Stromal cell of bone marrow (primary cell): ENCODE measurements at places on chromosomes 12 and 14.

DNA sequence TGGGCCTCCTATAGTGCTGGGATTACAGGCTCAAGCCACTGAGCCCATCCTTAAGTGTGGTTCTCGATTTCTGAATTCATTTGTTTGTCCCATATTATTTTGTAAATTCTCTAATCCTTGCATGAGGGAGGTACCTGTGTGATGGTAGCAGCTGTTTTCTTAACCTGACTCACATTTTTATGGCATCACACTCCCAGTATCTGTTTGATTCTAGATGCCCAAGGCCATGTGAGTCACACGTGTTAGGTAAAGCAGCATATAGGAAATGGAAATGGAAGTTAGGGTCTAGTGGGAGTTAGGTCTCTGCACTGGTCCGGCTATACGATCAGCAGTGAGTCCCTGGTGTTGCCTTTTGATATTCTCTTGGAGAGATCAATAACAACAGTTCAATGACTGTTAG is 198.1 kb downstream of the ERC1 start:
- no peak for DNase-seq

- no peak for DNase-seq
Measured at GRCh38 chr12:105944628-105945027, 194.1 kb downstream of the NUAK1 start.

- no peak for DNase-seq
Measured at GRCh38 chr12:7346551-7347225, 42.8 kb downstream of the ACSM4 start.

DNA sequence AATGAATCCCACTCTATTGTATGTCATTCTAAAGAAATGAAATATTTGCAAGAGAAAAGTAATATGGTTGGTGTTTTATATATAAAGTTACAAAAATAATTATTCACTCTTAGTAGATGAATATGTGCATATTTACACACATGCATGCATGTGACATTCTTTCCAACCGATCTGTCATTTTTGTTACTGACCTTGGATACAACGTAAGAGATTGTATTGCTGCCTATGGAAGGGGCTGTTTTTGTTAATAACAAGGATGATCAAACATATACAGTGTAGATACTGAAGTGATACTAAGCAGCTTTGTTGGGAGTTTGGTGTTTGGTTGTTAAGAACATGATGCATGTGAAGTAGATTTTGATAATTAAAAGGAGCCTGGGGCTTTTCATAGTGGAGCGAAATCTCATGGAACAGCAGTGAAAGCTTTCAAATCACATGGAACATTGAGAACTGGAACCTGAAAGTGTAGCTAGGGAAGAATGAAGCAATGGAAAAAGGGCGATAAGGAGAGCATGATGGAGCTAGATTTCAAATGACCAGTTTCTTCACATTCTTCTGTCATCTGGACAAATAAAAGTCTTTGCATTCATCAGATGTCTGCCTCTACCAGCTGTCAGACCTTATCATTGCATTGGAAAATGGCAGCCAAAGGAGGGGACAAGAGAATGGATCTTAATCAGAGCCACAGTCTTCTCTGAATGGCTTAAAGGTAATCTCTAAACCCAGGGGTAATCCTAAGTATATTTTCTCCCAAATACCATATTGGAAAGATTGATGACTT is 10.0 kb downstream of the BORCS5 start:
- DNase-seq, result no peak

- no peak for DNase-seq
Measured at GRCh38 chr14:53376064-53376463, 222.9 kb upstream of the DDHD1 start.

DNA sequence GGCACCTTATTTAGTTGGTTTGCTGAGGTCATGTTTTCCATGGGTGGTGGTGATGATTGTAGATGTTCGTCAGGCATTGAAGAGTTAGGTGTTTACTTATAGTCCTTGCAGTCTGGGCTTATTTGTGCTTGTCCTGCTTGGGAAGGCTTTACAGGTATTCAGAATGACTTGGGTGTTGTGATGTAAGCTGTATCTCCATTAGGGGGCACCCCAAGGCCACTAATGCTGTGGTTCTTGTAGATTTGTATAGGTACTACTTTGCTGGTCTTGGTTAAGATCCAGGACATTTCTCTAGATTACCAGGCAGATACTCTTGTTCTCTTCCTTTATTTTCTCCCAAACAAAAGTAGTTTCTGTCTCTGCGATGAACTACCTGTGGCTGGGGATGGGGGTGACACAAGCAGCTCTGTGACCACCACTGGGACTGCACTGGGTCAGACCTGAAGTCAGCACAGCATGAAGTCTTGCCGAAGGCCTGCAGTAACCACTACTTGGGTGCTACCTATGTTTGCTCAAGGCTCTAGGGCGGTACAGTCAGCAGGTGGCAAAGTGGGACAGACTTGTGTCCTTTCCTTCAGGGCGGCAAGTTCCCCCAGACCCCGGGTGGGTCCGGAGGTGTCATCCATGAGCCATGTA is 35.8 kb upstream of the FBXO33 start:
- no peak for DNase-seq

DNA sequence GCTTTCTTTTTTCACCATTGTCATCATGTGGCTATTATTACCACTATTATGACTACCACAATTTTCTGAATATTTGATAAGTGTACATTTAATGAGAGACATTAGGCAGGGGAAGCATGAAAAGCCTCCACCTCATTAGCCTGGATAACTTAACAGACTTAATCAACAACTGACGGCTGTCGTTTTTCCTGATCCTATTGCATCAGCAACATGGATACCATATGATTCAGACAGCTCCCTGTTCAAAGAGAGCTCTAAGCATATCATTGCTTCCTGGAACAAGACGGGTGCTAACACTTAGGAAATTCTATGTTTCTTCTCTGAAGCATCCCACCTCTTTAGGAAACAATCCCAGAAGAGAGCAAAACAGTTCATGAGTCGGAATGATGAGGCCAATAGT is 765.2 kb downstream of the NOVA1 start:
- DNase-seq, result no peak

GRCh38 chr14:95047754-95048153 is 109.6 kb downstream of the DICER1 start:
- DNase-seq, result no peak

- no peak for DNase-seq
Measured at GRCh38 chr12:42162193-42162592, 17.5 kb upstream of the GXYLT1 start.

GRCh38 chr12:95701275-95701674 is 89.3 kb downstream of the NTN4 start:
- no peak for DNase-seq

- DNase-seq, result peak; percentile 53
Measured at GRCh38 chr14:94341656-94342333, 18.7 kb upstream of the SERPINA6 start.

GRCh38 chr14:74634964-74635363 is 22.9 kb upstream of the LTBP2 start:
- no peak for DNase-seq

- DNase-seq, result no peak
Measured at GRCh38 chr12:39368096-39368495, 74.8 kb downstream of the KIF21A start.

- DNase-seq, result no peak
Measured at GRCh38 chr14:59085207-59085739, 103.2 kb upstream of the DAAM1 start.

GRCh38 chr12:44077294-44077693 is 241.4 kb downstream of the TMEM117 start:
- no peak for DNase-seq

GRCh38 chr12:48750215-48750614 is 33.7 kb upstream of the CCNT1 start:
- no peak for DNase-seq

- peak; percentile 98 for DNase-seq
Measured at GRCh38 chr12:65656891-65657351, 167.4 kb upstream of the HMGA2 start.

GRCh38 chr12:130796985-130797686 is 41.9 kb downstream of the STX2 start:
- no peak for DNase-seq

GRCh38 chr14:100677554-100678468 is 48.9 kb upstream of the DLK1 start:
- DNase-seq, result no peak

DNA sequence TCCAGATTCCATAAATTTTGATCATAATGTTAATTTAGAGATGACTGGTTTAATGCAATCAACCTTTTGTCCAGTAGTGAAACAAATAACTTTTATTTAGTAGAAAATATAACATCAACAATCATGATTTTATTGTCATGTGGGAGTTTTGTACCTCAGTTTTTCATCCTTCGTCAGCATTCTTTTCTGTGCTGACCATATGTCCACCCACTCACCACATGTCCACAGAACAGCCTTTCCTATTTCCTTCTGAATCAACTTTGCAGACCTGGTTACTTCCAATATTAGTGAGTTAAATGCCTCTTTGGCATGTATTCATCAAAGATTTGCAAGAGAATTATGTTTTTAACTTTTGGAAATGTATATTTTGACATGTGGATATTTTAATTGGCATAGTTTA is 36.8 kb upstream of the CNTN1 start:
- DNase-seq, result no peak

GRCh38 chr14:65302571-65303189 is 109.8 kb upstream of the FUT8 start:
- DNase-seq, result no peak

DNA sequence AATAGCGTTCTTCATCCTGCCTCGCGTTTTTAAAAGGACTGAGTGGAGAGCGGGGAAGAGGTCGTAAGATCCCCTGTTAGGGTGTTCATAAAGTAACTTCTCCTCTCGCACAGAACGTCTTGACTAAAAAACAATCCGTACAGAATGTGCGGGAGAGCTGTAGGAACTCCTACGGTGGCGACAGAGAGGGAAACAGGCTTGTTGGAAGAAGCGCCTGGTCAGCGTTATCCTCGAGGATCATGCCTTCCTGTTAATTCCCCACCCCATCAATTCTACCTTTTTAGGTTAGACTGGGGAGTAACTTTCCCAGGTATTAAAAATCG is 399 bp upstream of the WASHC4 start:
- peak; percentile 28 for DNase-seq

DNA sequence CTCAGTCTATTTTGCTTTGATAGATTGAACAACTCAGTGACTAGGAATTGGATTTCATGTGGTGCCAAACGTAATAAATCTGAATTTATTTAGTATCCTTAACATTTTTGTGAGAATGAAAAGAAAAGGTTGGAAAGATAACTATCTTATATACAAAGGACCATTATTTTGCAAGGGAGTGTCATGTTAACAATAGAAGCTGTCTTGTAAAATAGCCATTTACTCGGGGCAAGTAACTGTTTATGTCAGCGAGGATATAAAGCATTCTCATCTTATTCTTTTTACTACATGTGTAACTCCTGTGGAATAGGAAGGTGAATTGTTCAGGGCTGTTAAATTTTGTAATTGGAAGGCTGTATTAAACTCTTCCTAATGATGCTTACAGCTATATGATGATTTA is 5.9 kb downstream of the RERGL start:
- no peak for DNase-seq

GRCh38 chr14:76784881-76785280 is 23.6 kb downstream of the VASH1 start:
- peak; percentile 59 for DNase-seq

GRCh38 chr12:122882908-122883558 is 12.9 kb downstream of the VPS37B start:
- no peak for DNase-seq

GRCh38 chr14:63542231-63542999 is 762 bp downstream of the PPP2R5E start:
- no peak for DNase-seq

DNA sequence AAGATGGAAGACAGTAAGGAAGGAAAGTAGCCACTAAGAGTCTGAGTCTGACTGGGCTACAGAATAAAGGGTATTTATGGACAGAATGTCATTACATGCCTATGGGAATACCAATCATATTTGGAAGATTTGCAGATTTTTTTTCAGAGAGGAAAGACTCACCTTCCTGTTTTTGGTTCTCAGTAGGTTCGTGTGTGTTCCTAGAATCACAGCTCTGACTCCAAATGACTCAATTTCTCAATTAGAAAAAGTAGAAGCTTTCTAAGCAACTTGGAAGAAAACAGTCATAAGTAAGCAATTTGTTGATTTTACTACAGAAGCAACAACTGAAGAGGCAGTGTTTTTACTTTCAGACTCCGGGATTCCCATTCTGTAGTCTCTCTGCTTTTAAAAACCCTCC is 15.4 kb upstream of the PAPLN start:
- no peak for DNase-seq

DNA sequence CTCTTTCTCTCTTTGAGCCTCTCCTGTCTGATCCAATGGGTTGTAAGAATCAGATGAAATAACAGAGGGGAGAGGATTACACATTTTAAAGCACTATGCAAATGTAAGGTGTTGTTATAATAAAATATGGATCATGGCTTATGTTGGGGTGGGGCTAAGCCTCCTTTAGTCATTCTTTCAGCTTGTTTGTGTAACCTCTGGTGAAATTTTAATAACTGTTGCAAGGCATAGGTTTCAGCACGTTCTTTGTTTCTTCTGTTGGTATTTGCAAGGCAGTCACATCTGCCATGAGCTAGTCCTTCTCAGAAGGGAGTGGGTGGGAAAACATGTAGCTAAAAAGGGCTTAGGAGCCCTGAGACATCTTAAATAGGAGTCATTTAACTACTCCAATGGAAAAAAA is 74.8 kb upstream of the FRMD6 start:
- DNase-seq, result no peak

DNA sequence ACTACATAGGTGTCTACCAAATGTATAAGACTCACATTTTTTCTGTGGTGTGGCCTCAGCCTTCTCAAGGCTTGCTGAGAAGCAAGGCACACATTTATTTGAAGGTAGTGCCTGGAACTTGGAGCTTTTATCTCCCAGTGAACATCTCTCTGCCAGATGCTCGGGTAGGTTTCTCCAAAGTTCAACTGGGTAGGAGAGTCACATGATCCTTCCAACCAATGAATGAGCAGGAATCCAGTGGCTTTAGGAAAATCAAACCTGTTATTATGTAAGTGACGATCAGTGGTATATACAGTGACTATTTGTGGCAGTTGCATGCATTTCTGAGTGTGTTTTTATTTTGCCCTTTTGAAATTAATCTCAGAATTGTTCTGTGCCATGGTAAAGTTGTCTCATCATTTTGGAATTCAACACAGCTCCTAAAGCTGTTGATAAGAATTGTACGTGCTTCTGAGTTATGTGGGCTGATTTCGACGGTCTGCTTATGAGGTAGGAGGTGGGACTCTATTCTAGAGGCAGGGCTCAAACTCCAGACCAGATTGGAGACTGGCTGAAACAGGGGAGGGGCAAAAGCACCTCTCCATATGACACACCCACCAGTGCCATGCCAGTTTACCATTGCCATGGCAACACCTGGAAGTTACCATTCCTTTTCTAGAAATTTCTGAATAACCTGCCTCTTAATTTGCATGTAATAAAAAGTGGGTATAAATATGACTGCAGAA is 57.6 kb downstream of the EID3 start:
- DNase-seq, result no peak
